T-cell (primary cell): ENCODE measurements at places on chromosomes 4 and X.

DNA sequence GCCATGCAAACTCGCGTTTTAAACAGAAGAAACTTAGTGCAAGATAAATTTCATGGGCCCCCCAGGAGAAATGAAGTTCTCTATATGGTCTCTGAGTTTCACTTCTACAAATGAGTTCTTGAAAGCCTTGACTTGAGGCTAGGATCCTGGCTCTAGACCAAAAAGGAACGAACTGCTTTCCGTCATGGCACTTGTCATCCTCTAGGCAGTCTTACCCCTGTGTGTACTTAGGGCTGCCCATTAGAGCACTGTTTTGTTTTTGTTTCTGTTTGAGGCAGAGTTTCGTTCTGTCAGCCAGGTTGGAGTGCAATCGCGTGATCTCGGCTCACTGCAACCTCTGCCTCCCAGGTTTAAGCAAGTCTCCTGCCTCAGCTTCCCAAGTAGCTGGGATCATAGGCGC, 29.0 kb downstream of the RNF4 start:
- DNase-seq = no peak

GRCh38 chrX:41922431-41923151, 763 bp downstream of the CASK start:
- DNase-seq = no peak

DNA sequence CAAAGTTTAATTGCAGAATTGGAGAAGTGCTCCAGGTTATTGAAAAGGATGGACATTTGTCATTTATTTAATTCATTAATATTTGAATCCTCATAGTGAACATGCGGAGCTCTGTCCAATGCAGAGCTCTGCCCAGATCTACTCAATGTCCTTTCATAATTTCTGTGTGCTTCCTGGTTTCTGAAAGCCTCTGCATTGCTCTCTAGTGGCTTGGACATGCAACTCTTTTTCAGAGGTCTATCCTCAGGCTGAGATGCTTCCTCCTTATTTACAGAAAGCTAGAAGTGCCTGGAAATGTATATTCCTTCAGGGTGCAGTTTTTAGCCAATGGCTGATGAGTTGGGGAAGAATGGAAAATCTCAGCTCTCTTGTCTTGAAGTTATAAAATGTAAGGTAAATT, 786.1 kb upstream of the AADAT start:
- DNase-seq = no peak

GRCh38 chr4:120874792-120875774, 47.4 kb downstream of the PRDM5 start:
- no peak for DNase-seq

GRCh38 chrX:39766085-39766726, 331.6 kb downstream of the BCOR start:
- peak; percentile 12 for DNase-seq

- no peak for DNase-seq
These were observed 106.3 kb downstream of the AFF1 start for GRCh38 chr4:87041141-87041540.

GRCh38 chr4:69816236-69816635, 43.7 kb downstream of the SULT1E1 start:
- no peak for DNase-seq

GRCh38 chr4:132065940-132066495, 1083.1 kb upstream of the PCDH10 start:
- DNase-seq = no peak

- no peak for DNase-seq
These were observed 194.8 kb downstream of the CHRDL1 start for GRCh38 chrX:110600745-110601310.

- DNase-seq = no peak
These were observed 5.7 kb downstream of the CBLL2 start for GRCh38 chrX:22278375-22278774.

- peak; percentile 72 for DNase-seq
These were observed 63.8 kb upstream of the STS start for GRCh38 chrX:7083468-7084396.

DNA sequence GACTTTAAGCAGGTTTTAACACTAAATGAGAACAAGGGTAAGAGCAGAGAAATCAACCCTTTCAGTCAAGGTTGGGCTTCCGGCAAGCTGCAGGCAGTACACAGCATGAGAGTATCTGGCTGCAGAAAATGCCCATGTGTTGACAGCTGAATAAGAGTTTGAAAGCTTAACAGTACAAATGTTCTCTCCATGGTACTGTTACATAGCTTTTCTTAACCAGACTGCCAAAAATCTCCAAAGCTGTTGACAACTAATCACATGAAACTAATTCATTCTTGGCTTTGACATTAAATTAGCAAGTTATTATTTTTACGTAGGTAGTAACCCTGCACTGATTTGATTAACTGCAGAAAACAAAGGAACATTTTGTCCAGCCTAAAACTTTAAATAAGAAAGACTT, 153.5 kb downstream of the SLC10A7 start:
- DNase-seq = no peak

DNA sequence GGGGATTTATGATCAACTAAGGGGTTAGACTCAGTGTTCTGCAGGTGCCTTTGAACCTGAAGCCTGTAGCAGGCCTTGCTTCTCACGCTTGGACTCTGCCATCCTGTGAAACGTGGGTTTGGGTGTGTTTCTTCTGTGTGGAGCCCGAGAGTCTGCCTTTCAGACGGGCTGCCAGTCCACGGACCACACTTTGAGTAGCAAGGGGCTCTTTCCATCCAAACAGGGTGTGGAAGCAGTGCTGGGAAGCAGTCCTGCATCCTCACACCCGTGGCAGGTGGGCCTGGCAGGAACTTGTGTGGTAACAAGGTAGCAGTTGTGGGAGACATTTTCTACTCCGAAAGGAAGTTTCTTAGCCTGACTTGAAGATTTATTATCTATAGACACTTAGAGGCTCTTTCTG, 22.7 kb downstream of the RGS12 start:
- DNase-seq = no peak

GRCh38 chr4:131499141-131499873, 1649.8 kb upstream of the PCDH10 start:
- no peak for DNase-seq
